Brain microvascular endothelial cell (primary cell): ENCODE measurements at places on chromosomes 6 and 20.
A peak's percentile ranks its signal among the peaks of the same experiment; 100 is the strongest.

DNA sequence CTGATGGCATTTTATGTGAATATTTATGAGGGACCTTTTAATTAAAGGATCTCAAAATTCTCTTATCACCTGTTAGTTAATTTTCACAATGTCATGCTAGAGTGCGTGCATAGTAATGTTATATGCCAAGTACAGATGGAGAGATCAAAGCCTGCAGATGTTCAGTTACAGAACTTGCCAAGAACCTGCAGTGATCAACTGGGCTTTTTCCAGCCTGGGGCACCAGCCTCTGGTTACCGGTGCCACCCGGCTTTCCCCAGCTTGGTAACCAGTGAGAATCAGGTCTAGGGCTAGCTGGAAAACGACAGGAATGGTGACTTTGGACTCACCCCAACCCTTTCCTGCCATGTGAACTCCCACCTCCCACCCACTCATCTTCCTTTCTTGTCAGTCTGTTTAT is 91.8 kb downstream of the CAP2 start:
- no peak for DNase-seq

DNA sequence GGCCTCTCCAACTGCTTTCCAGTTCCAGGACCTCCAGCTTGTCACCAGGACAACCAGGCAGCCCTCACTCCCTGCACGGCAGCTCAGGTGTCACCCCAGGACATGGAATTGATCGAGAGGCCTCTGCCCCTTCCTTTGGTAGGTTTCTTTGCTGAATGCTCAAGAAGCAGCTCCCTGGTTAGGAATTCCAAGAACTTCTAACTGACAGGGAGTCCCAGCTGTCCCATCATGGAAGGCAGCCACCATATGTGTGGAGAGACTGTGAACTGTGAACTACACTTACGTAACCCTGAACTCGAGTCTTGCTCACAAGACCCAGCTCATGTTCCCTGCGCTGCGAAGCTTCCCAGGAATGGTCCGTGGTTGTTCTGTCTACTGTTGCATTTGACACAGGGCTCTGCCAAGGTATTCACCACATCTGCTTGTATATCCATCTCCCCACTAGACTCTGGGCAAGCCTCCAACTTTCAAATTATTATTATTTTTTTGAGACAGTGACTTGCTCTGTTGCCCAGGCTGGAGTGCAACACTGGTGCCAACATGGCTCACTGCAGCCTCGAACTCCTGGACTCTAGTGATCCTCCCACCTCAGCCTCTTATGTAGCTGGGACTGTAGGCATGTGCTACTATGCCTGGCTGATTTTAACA is 35.7 kb downstream of the MGME1 start:
- no peak for DNase-seq

DNA sequence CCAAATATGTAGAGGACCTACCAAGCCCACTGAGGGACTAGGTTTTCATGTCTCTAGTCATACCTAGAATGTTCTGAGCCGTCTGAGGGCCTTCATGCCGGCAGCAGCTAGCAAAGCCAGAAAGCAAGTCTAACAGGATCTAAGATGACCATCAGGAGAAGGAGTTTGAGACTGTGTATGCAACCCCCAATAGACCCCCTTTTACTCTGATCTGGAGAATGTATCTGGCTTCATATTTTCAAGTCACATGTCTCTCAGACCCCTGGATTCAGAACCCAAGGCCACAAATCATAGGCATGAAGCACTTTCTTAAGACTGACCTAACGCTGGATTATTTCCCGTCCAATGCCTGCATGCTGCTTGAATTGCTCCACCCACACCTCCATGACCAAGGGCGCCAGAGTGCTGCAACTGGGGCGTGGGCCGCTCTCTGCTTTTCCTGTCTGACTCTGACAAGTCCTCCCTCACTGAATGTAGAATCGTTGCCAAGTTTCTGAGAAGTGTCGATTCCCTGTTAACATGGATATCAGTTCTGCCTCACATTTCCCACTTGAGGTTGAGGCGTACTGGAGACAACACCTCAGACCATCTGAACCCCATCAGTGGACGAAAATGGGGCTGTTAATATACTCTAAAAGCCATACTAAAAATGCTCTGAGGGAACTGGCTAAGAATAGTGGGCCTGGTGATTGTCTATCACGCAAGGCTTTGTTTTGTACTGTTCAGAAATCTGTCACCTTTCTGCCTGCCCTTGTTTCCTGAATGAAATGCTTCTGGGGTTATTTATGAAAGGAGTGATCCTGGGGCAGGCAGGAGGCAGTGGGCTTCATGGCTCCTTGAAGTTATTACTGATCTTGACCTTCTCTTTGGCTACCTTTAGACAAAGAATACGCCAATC is 23.9 kb upstream of the ASXL1 start:
- no peak for DNase-seq

- peak; percentile 64 for DNase-seq
Measured at GRCh38 chr20:36886859-36887751, 11.2 kb downstream of the TLDC2 start.

- DNase-seq: no peak
Measured at GRCh38 chr6:127483399-127484055, 24.3 kb upstream of the KIAA0408 start.

GRCh38 chr20:64164123-64164836 is at the start of gene MYT1:
Gene MYT1, plus strand, starts transcription at chr20:64164452. Its CDS starts 34,410 bp downstream, at chr20:64198862.
- no peak for DNase-seq

- no peak for DNase-seq
Measured at GRCh38 chr6:90233994-90234393, 62.6 kb downstream of the BACH2 start.

DNA sequence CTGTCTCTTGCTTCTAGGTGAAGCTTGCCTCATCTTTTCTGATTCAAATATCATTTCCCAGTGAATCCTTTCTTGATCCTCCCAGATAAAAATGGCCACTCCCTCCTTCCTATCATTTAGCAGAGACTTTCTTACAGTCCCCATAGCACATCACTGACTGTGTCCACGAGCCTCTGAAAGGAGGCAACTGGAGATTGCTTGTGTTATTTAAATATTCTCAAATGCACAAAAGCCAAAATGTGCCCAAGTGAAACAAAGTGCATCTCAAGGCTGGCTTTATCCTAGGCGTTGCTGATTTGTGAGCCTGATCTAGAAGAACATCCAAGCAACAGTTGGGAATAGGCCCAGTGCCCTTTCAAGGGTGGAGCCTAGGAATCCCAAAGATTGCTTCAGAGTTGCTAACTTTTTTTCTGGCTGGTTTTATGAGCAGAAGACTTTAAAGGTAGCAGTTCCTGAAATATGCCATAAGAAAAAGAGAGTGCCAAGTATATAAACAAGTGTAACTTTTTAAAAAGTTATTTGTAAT is 393.6 kb downstream of the CD83 start:
- no peak for DNase-seq

GRCh38 chr20:35491823-35492222 is 36.4 kb downstream of the CEP250 start:
- peak; percentile 35 for DNase-seq

GRCh38 chr20:31652917-31653396 is 15.2 kb downstream of the COX4I2 start:
- no peak for DNase-seq

- DNase-seq: no peak
Measured at GRCh38 chr20:45828589-45828988, 1.5 kb upstream of the TNNC2 start.

- no peak for DNase-seq
Measured at GRCh38 chr6:55895972-55896730, 20.8 kb upstream of the BMP5 start.

DNA sequence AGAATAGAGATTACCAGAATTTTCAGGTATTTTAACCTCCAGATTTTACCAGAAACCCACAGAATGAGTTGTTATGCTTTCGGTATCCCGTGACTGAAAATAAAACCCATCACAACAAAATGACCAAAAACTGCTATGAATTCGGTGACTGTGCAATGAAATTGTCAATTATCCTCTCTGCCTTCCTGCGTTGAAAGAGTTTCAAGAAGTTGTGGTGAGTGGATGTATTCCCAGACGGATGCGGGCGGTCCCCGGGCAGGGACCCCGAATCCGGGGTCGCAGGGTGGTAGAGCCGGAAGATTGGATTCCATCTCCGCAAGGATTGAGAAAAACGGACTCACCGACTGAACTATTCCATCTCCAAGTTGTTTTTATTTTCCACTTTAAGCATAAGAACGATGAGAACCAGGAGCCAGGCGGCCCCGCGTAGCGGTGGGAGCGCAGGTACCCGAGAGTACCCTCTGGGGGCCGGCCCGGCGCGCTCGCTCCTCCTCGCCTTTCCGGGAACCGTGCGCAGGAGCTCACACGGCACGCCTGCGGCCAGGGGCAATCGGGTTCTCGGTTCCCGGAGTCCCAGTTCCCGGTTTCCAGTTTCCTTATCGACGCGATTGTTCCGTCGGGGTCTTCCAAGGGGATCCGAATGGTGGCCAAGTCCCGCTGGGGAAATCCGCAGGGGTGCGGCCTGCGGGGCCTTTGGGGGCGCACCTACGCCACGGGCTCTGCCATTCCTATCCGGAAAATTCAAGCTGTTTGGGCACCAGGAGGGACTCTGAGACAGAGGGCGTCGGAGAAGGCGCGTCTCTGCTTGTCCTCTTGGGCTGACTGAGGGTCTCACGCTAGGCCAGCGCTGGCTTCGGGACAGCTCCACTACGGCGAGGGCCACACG is 104.9 kb upstream of the PRDM1 start:
- no peak for DNase-seq

- peak; percentile 88 for DNase-seq
Measured at GRCh38 chr6:12012558-12013306, 620 bp downstream of the HIVEP1 start.
